ENCODE measurements at places on chromosomes 5 and 9.
A peak's percentile ranks its signal among the peaks of the same experiment; 100 is the strongest.

DNA sequence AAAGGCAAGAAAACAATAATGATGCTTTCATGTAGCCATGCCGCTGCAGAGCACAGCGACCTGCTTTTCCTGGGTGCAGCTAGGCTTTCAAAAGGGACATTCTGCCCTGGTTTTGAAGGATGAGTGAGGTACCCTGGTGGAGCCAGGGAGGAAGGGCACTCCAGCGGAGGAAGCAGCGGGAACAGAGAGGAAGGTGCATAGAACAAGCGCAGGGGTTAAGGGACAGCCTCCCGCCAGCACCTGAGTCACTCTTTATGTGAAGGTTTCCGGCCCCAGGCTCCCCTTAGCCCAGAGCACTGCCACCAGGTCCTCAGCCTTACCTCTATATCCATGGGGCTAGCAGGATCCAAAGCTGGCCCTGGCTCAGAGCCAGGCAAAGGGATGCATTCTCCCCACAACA, 221.1 kb downstream of the CDK5RAP2 start:
- no peaks in the 10 kb centered on the region for H3K36me3 ChIP-seq
- peak; percentile 21 for DNase-seq
- H3K27ac ChIP-seq: no peak overlapping the region
- no peak overlapping the region for H3K4me3 ChIP-seq

DNA sequence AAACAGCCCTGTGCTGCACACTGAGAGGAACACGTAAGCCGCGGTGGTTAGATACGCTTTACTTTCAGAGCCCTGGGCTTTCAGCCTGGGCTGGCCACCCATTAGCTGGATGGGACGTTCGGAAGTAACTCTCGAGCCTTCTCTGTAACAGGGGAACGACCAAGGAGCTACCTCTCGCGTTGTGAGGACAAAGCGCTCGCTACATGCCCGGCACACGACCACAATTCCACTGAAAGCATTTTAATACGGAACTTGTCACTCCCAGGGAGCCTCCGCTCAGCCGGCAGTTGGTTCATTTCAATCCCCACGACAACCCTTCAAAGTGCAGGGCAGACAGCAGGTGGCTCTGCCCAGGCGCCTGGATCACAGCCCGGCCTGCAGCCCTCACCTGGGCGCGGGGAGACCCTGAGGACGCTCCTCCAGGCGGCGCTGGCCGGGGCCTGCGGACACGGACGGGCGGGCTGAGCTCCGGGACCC, 368 bp downstream of the SURF1 start:
- H3K4me1 ChIP-seq: peaks cover 11% of the 10 kb centered on the region
- peak overlapping the region; percentile 88 for H3K4me3 ChIP-seq
- no peaks in the 10 kb centered on the region for H3K27me3 ChIP-seq
- H3K36me3 ChIP-seq: peaks cover 4% of the 10 kb centered on the region

DNA sequence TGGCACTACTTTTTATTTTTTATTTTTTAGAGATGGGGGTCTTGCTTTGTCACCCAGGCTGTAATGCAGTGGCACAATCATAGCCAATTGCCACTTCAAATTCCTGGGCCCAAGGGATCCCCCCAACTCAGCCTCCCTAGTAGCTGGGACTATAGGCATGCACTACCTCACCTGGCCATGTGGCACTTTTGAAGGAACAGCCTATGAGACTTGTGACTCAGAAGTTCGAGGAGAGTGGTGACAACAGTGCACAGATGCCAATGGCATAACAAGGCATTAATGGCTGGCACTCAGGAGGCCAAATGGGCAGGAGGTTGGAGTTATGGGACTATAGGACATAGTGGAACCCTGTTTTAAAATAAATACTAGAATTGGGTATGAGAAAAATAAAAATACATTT, 33.7 kb downstream of the ANKRD31 start:
- no peak overlapping the region for H3K4me3 ChIP-seq
- H3K27me3 ChIP-seq: no peaks in the 10 kb centered on the region
- no peak for DNase-seq
- peaks cover 3% of the 10 kb centered on the region for H3K4me1 ChIP-seq
- H3K27ac ChIP-seq: no peak overlapping the region

GRCh38 chr9:37061768-37062167, 27.7 kb upstream of the PAX5 start:
- H3K4me1 ChIP-seq: no peaks in the 10 kb centered on the region
- H3K27ac ChIP-seq: no peak overlapping the region
- no peak for DNase-seq
- H3K36me3 ChIP-seq: no peaks in the 10 kb centered on the region
- H3K4me3 ChIP-seq: no peak overlapping the region

- H3K4me3 ChIP-seq: no peak overlapping the region
- H3K27me3 ChIP-seq: no peaks in the 10 kb centered on the region
- peaks cover 20% of the 10 kb centered on the region for H3K4me1 ChIP-seq
- H3K36me3 ChIP-seq: no peaks in the 10 kb centered on the region
- peak; percentile 19 for DNase-seq
Measured at GRCh38 chr9:68668127-68668526, 36.9 kb upstream of the PIP5K1B start.

GRCh38 chr9:77063645-77064285, 44.3 kb downstream of the FOXB2 start:
- H3K4me1 ChIP-seq: no peaks in the 10 kb centered on the region
- no peaks in the 10 kb centered on the region for H3K36me3 ChIP-seq
- no peak overlapping the region for H3K27ac ChIP-seq
- H3K27me3 ChIP-seq: no peaks in the 10 kb centered on the region

GRCh38 chr9:95147452-95148207, 169.9 kb downstream of the FANCC start:
- peaks cover 17% of the 10 kb centered on the region for H3K4me1 ChIP-seq
- H3K27ac ChIP-seq: no peak overlapping the region
- H3K27me3 ChIP-seq: no peaks in the 10 kb centered on the region
- DNase-seq: no peak
- no peak overlapping the region for H3K4me3 ChIP-seq
- no peaks in the 10 kb centered on the region for H3K36me3 ChIP-seq
